T-helper 2 cell treated with Interferon-gamma antibody and Interleukin-4, amounts not matched to agents 5 μg/mL and 100 μg/mL, for 36 hours (primary cell): ENCODE measurements at places on chromosomes 13 and 19.

DNA sequence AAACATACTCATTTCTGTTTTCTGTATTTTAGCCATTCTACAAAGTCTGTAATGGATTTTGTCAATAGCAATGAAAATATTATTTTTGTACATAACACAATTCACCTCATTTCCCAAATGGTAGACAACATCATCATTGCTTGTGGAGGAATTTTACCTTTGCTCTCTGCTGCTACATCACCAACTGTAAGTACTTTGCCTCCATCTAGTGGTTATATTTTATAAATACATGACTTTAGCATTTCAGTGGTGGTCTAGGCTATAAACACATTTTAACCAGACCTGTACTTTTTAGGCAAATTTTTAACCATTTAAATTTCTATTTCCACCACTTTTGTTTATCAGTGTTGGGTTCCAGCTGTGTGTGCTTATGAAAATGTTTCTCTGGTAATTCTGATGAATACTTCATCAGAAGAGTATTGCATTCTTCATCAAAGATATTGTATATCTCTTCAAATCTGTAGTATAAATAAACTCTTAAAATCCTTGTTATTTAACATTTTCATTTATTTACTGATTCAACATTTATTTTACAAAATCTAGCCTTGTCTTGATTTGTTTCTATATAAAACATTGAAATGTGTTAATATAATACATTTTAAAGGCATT lies 222.4 kb downstream of the NBEA start:
- DNase-seq: no peak

GRCh38 chr13:26222520-26223046 lies 469 bp upstream of the RNF6 start:
- DNase-seq: no peak

DNA sequence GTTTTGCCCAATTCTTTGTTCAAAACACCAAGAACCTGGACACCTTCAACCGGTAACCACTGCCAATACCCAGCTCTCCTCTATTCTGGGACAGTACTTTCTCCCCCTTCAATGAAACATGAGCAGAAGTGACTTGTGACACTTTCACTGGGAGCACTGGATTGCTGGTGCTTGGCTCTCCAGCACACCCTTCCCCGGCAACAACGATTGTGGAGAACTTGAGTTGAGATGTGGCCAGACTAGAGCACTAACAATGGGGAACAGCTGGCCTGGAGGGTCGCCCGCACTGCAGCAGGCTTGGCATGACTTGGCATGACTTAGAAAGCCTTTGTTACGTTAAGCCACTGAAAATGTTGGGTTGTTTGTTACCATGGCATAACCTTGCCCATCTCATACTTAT lies 7.5 kb upstream of the B3GLCT start:
- no peak for DNase-seq

DNA sequence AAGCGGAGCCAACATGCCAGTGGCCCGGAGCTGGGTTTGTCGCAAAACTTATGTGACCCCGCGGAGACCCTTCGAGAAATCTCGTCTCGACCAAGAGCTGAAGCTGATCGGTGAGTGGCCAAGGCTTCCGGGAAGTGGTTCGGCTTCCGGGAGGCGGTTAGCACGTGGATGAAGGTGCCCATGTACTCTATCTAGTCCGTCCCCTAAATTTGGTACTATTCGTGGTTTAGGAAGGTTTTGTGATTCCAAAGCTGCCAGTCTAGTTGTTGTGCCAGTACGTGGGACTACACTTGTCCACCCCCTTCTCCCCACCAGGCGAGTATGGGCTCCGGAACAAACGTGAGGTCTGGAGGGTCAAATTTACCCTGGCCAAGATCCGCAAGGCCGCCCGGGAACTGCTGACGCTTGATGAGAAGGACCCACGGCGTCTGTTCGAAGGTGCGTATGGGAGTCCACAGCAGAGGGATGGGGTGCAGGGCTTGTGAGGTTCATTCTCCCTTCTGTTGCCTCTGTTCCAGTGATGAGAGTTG lies 579 bp downstream of the RPS9 start:
- no peak for DNase-seq

- no peak for DNase-seq
These were observed 1.2 kb downstream of the RNF113B start for GRCh38 chr13:98175823-98176222.

DNA sequence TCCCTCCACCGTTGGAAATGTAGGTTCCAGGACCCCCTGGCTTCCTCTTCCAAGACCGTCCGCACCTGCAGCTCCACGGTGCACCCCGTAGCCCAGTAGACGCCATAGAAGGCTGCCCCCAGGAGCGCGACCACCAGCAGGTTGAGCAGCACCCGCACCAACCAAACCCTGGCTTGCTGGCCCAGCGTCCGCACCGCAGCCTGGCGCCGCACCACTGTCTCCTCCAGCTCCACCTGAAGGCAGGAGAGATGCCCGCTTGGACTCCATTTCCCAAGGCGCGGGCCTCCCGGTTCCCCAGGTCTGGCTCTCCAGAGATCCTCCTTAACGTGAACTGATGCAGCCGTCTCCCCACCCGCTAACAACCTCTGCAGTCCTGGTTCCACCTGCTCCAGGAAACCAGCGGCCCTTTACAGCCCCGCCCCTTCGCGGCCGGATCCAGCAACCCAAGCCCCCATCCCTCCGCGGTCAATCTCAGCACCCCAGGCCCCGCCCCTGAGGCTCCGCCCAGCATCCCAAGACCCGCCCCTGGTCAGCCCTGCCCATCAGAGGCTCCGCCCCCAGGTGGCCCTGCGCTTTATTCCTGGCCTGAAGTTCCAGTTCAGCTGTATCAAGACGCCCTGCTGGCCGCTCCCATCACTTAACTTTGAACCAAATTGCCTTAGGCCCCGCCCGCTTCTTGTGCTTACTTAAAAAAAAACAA lies 5.0 kb upstream of the LENG1 start:
- DNase-seq: peak; percentile 80
